ENCODE measurements at places on chromosomes 7 and 10. TPM values are rescaled to one million over a fixed set of nuclear protein-coding genes. Genes with fewer than 3 reads are reported as not detected.
A peak's percentile ranks its signal among the peaks of the same experiment; 100 is the strongest.

- DNase-seq = no peak
Observed at GRCh38 chr7:131331806-131332205, 4.1 kb downstream of the MKLN1 start.

- DNase-seq = no peak
Observed at GRCh38 chr7:20144801-20145200, 72.4 kb downstream of the MACC1 start.

- no peak for DNase-seq
Observed at GRCh38 chr10:5443429-5443828, 31.1 kb downstream of the NET1 start.

NUTM2E gene
- not detected for total RNA-seq

GRCh38 chr10:111836064-111836463 is 347.5 kb downstream of the GPAM start:
- no peak for DNase-seq

DNA sequence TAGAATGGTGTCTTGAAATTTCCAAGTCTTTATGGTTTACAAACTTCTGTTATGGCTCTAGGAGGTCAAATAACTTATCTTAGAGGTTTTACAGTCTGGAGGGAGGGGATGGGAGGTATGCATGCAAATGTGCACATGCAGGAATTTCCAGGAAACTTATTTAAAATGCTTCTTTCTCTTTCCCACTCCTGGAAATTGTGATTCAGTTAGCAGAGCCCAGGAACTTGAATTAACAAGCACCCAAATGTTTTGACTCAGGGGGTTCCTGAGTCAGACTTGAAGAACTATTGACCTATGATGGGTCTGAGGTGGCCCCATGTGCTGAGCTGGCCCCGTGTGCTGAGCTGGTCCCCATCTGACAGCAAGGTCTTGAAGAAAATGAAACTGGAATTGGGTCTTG is 669.4 kb downstream of the INHBA start:
- no peak for DNase-seq

DNA sequence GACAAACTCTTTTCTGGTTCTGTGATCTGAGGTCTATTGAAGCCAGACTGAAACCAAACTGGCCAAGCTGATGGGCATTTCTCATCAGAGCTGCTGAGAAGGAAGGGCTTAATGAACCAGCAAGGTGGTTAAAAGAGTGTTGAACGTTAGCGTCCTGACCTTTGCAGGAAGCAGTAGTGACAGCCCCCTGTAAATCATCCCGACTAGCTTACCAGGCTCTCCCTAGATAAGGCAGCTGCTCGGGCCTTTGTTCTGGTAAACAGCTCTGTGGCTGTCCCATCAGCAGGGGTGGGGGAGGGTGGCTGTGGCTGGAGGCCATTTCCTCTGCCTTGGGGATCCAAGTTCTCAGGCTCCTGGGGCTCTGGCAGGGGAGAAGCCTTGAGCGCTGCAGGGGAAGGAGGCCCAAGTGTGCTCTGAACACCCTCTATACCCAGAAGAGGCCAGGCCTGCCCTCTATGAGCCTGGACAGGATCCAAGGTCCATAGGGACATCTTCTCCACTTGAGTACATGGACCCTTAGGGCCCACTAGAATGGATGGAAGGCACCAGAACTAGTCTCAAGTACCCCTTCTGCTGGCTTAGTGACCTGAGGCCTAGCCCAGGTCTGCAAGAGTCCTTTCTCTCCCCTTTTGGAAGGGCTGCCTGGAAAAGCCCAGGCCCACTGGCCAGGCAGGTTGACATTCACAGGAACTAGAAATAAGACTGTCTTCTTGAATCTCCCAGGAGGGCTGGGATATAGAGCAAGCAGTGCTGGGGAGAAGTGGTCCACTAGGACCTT is 134.6 kb downstream of the ARHGAP22 start:
- DNase-seq = peak; percentile 80

ZNF511 gene
- 24.7 TPM for total RNA-seq

ANXA8 gene
- not detected for total RNA-seq

DNA sequence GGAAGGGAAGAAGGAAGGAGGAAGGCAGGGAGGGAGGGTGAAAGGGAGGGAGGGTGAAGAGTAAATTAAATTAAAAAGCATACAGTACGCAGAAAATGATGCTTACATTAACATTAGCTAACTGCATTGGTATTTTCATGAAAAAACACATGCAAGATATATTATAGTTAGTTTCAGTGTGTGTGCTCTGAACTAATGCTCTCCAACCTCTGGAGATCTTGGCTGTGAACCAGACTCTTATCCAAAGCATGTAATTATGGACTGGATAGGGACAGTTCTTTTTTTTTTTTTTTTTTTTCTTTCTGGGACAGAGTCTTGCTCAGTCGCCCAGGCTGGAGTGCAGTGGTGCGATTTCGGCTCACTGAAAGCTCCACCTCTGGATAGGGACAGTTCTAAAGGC is 357.0 kb downstream of the FRMD4A start:
- DNase-seq = no peak

- no peak for DNase-seq
Observed at GRCh38 chr7:139523199-139523941, at the start of gene CLEC2L. Gene CLEC2L (plus strand): TSS chr7:139523685. CDS start chr7:139523928, 243 bp downstream.

GRCh38 chr7:47256016-47256415 is 325.9 kb downstream of the TNS3 start:
- no peak for DNase-seq

GRCh38 chr7:17463511-17464085 is 165.1 kb downstream of the AHR start:
- DNase-seq = peak; percentile 48

DNA sequence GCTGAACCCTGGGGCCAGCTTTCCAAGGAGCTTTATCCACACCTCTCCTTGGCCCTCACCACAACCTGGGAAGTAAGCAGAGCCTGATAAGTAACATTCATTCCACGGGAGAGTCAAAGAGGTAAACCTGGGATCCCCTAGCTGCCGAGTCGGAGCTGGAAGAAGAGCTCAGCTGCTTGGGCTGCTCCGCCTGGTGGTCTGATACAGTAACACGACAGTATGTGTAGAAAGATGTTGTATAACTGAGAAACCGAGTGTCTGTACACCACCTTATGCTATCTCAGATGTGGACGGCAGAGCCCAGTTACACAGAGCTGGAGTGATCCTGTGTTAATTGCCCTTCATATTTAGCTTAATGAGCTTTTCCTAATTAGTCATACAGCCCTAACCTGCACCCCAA is 151.3 kb upstream of the KMT2E start:
- peak; percentile 19 for DNase-seq
